ENCODE measurements at places on chromosomes 7 and 10.

- no peak for DNase-seq
These were observed 31.5 kb downstream of the FAM241B start for GRCh38 chr10:69661414-69662172.

- DNase-seq, result no peak
These were observed 461.0 kb upstream of the NRG3 start for GRCh38 chr10:81414038-81414437.

DNA sequence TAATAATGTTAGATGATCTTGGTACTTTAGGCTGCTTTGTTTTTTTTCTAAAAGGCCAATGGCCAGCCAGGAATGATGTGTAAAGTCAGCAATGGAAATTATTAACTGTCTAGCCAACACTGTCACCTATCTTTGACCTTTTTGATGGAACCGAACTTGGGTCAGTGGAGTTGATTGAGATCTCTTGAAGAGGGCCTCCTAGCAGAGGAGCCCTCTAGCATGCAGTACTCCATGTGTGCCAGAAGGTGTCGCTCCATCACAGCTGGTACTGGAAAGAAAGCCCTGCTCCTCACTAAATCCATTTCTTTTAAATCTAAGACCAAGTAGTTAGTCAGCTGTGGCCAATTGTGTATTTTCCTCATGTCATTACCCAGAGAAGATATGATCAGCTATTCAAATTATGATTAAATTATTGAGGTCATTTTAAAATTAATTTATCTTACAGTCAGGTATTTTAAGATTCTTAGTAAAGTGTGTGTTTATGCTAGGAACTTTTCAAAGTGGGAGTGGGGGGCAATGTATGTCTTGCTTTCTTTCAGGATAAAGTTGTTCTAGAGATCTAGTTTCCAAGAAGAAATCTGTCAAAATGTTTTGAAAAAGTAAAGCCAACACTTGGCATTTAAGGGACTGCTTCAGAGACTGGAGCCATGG is 33.1 kb upstream of the CROT start:
- peak; percentile 28 for DNase-seq

DNA sequence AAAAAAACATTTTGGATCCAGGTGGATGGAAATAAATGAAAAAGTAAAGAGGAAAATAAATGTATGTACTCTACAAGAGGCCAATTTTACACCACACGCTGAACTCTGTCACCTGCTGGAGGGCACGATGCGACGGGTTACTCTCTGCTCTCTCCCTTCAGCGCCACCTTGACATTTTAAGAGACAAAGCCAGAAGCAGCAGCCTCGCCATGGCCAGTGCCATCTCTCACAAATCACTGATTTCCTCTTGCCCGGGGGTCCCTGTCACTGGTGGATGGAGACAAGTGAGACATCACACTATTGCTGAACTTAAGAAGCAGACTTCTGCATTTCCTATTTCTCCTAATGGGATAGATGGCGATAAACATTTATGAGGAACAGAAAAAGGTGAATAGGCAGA is 190.0 kb downstream of the ZMYND11 start:
- DNase-seq, result no peak

- DNase-seq, result no peak
These were observed 188.7 kb upstream of the SEMA3E start for GRCh38 chr7:83837683-83838082.

DNA sequence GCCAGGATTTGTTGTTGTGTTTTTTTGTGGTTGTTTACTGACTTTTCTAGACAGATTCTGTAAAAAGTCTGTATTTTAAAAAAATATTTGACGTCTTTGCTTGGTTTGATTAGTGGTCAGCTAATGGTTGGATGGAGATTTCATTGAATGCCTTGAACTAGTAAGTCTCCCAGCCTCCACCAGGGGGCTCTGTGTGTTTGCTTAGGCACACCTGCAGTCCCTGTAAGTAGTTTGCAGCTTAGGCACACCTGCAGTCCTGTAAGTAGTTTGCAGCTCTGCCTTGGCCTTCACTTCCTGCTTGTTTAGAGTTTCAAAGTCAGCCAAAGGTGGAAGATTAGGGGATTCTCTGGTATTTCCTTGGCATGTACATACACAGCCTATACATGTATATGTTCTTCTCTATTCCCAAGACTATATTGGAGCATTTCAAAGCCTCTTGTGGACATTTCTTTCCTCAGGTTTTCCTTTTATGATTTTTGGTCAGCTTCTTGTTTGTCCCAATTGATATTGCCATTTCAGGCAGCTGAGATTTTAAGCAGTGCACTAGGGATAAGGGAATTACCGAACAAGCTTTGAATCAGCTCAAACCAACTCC is 101.6 kb downstream of the CCSER2 start:
- no peak for DNase-seq

GRCh38 chr10:102426803-102427287 is 5.5 kb downstream of the CUEDC2 start:
- no peak for DNase-seq

DNA sequence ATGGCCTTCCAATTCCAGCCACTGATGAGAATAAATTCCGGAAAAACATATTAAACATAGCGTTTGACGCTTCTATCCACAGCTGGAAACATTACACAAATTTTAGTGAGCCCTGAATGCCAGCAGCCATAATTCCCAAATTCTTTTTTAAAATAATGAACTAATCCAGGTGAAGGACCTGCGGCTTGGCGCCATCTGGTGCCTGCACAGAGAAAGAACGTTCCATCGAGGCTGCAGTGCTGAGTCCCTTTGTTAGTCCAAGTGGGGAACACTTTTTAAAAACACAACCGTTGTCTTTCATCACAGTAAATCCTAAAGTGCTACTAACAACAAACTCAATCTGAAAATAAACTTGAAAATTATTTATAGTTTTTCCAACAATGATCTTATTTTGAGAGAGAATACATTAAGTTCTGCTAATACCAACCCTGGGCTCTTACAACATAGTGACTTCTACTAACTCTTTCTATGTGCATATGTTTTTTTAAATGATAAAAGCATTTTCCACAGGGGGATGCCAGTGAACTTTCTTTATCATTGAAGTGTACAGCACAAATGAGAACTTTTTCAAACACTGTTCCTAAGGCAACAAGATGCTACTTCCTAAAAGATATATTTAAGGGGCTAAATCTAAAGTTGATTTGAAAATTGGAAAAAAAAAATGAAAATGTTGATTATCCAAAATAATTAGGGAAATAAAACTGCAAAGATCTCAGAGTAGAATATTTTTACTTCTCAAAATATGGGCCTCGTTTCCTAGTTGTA is 166.9 kb upstream of the RNF32 start:
- DNase-seq, result no peak

- DNase-seq, result no peak
These were observed 48.2 kb downstream of the ABCB4 start for GRCh38 chr7:87427288-87427687.

GRCh38 chr7:87473192-87473591 is 2.3 kb downstream of the ABCB4 start:
- no peak for DNase-seq

DNA sequence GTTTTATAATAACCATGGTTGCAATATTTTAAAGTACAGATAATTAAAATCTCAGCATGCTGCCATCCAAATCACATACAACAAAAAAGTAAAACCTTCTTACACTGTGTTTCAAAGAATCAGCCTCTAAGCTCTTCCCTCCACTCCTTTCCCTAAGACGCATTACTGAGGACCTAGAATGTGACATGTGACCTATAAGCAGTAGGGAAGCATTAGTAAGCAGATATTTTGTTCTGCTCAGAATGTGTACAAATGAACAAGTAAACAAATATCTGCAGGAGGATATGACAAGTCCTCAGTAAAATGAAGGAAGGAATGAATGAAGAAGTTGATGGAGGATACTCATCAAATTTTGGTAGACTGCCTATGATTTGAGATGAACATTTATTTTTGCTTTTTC is 49.1 kb downstream of the RAB11FIP2 start:
- no peak for DNase-seq

DNA sequence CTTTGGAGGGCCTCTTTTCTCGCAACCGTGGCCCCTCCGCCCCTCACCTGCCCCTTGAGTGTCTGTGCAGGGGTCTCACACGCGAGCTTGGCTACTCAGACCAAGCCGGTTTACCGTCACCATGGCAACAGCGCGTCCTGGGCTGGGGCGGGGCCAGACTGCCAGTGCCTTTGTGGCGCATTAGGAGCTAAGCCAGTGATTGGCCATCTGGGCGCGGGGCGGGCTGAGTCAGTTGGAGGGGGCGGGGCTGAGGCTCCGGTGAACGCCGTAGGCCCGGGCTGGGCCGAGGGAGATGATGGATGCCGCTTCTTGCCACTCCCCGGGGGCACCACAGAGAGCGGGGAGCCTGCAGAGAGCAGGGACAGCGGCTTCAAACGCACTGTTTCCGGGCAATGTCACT is 48.7 kb upstream of the FXYD4 start:
- DNase-seq, result peak; percentile 33

- DNase-seq, result no peak
These were observed 882 bp downstream of the DLX6 start for GRCh38 chr7:97006055-97006815.

- DNase-seq, result no peak
These were observed 211.2 kb downstream of the SEMA3D start for GRCh38 chr7:84975586-84976185.

GRCh38 chr7:138500892-138501291 is 40.8 kb downstream of the TRIM24 start:
- no peak for DNase-seq

GRCh38 chr7:48113275-48113674 is 24.2 kb downstream of the UPP1 start:
- DNase-seq, result no peak

GRCh38 chr7:66948480-66949109 is 27.6 kb downstream of the TMEM248 start:
- no peak for DNase-seq

DNA sequence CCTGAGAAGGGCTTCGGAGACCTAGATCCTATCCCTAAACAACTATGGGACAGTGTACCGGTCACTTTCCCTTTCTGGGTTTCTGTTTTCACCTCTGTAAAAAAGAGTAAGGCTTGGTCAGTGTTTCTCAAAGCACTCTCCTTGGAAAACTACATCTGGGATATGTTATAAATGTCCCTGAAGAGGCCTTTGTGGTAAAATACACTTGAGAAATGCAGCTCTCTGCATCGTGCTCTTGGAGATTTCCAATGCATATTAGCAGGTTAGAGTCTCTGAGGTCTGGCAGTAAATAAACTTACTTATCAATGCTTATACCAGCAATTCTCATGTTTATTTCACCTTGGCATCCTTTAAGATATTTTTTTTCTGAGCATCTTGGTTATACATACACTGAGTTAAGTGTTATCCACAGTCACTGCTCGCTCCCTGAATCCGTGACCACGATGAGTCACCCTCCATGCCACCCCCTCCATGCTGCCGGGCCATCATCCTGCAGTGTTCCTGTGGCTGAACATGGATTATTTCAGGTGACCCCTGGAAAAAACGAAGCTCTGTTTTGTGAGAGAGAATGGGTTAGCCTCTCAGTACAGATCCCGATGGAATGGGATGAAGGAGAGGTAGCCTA is 3.3 kb upstream of the TBXAS1 start:
- DNase-seq, result no peak

DNA sequence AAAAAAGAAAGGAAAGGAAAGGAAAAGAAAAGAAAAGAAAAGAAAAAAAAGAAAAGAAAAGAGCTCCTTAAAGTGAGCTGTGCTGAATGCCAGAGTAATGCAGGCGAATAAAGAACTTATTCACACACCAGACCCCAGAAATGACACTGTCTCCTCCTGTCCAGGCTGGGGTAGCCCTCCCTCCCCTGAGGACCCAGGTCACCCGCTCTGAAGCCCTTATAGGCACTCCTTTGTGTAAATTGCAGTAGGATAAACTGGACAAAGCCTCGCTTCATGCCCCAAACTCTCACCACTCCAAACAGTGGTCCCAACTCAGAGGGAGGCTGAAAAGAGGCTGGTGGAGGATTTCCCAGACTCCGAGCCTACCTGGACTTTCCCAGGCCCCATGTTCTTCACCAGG is 46.3 kb downstream of the PKD1L1 start:
- DNase-seq, result no peak

DNA sequence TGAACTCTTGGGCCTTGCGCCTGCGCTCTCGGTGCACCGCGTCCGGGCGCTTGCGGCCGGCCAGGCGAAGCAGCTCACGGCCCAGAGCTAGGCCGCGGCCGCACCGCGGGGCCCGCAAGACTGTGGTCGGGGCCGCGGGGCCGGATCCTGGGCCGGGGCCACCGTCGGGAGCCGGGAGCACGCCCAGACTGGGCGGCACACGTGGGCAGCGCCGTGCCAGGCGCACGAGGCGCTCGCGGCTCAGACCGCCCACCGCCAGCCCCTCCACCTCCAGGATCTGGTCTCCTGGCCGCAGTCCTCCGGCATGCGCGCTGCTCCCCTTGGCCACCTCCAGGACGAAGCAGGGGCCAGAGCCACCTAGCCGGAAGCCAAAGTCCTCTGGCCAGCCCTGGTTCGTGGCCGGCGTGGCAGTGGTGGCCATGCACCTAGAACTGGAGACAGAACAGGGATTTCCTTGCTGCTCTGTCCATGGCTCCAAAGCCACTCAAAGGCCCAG is at the start of gene GRID2IP:
TSS of gene GRID2IP (minus strand) at position 446 of the 496 bp plus-strand sequence. CDS start at position 421, 25 bp downstream.
- DNase-seq, result no peak

DNA sequence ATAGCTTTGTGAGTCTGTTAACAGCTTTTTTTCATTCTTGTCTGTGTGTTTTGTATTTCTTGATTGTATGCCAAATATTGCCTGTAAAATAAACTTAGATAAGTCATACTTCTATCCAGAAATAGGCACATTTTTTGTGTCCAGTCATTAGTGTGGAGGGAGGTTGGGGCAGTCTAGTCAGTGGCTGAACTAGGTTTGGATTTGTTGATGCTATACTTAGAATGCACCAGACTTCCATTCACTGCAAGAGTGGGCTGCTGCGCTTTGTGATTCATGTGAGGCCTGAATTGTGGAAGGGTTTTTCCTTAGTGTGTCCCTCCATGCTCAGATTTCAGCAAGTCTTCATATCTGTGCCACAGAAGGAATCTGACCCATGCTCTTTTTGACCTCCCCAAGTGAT is 50.0 kb downstream of the TRUB1 start:
- no peak for DNase-seq

- no peak for DNase-seq
These were observed 70.0 kb downstream of the CHRM2 start for GRCh38 chr7:136938476-136938875.

DNA sequence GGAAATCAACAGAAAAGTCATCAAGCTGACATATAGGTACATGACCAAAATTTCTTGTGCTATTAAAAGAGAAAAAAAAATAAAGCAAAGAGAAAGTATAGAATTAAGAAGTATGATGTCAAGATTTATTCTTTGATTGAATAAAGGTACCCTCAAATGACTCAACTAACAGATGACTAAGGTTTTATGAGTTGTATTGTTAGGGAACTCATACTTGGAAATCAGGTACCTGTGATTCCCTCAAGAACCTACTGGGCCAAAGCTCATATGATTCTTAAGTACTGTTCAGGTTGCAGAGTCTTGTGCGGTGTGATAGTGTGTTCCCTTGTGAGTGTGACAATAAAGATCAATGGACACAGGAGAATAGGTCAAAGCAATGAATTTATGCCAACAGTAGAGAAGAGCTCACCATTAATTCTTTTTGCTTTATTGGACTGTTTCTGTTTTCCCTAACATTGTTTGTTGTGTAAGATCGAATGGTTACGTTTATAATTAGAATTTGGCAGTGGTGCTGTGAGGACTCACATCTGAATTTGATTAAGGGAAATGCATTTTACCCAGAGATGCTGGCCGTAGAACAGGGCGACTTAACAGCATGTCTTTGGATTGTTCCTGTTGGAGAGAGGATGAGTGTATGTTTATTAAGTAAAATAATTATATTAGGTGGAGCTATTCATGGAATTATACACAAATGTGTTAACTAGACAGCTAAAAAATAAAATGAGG is 293.2 kb upstream of the SEMA3D start:
- DNase-seq, result no peak

Data from stimulated activated CD8-positive, alpha-beta memory T cell treated with anti-CD3 and anti-CD28 coated beads, Interleukin-4, amount 100 ng/mL, for 1 hour (primary cell).